Activated CD4-positive, alpha-beta T cell treated with anti-CD3 and anti-CD28 coated beads, Interleukin-2, amount 50 U/mL, for 24 hours (primary cell): ENCODE measurements at places on chromosomes 12 and 14.
A peak's percentile ranks its signal among the peaks of the same experiment; 100 is the strongest.

DNA sequence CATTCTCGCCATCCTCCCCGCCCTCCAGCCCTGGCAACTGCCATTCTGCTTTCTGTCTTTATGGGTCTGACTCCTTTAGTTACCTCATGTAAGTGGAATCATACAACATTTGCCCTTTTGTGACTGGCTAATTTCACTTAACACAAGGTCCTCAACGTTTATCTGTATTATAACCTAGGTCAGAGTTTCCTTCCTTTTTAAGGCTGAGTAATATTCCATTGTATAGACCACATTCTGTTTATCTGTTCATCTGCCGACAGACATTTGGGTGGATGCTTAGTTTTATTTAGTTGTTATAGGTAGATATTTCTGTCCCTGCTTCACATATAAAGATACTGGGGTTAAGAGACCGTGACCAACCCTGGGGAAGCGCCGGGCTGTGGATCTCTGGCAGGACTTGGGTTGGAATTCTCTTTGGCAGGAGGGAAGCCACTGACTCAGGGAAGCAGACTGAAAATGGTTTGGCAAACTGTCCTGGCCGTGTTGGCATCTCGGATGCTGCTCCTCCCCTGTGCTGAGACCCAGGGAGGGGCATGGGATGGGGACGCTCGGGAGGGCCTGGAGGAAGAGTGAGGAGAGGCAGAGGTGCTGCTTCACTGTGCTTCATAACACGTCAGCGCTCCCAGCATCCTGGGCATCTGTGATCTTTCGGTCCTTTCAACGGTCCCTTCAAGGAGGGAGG lies 38.9 kb downstream of the TEAD4 start:
- DNase-seq: no peak

GRCh38 chr12:50197297-50197727 lies 30.1 kb upstream of the CERS5 start:
- DNase-seq: no peak

DNA sequence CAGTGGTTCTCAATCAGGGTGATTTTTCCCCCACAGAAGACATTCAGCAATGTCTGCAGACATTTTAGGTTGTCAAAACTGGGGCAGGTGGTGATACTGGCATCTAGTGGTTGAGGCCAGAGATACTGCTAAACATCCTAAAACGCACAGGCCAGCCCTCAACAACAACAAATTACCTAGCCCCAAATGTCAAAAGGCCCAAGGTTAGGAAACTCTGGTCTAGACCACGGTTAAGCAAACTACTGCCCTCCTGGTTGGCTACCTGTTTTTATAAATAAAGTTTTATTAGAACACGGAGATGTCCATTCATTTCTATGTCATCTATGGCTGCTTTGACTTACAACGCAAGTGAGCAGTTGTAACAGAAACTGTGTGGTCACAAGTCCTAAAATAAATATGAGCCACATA lies 186.7 kb downstream of the EFCAB11 start:
- DNase-seq: peak; percentile 21

DNA sequence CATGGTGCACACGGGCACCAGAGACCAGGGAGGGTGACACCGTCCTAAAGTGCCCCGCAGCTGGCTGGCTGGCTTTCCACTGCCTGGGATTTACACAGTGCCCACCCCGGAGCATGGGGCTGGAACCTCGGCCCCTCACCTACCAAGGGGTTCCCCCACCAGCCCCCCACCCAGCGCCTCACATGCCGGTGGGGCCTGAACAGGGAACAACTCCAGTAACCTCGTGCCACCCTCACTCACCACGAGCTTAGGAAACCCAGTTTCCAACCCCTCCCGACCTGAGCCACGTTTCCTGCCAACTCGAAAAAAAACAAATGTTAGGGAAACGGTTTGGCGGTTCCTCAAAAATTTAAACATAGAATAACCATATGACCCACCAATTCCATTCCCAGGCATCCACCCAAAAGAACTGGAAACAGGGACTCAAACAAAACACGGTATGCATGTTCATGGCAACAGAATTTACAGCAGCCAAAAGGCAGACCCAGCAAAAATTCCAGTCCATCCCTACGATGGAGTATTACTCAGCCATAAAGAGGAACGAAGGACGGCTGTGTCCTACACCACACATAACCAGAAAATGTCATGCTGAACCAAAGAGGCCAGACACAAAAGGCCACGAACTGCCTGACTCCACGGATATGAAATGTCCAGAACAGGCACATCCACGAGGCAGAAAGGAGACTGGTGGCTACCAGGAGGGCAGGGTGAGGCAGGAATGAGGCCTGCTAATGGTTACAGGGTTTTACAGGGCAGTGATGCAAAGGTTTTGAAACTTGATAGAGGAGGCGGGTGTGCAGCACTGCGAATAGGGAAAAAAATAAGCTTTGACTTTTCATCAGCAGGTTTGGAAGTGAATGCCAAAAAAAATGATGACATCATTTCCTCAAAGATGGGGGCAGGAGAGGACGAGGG lies 68.9 kb downstream of the NCOR2 start:
- DNase-seq: no peak

DNA sequence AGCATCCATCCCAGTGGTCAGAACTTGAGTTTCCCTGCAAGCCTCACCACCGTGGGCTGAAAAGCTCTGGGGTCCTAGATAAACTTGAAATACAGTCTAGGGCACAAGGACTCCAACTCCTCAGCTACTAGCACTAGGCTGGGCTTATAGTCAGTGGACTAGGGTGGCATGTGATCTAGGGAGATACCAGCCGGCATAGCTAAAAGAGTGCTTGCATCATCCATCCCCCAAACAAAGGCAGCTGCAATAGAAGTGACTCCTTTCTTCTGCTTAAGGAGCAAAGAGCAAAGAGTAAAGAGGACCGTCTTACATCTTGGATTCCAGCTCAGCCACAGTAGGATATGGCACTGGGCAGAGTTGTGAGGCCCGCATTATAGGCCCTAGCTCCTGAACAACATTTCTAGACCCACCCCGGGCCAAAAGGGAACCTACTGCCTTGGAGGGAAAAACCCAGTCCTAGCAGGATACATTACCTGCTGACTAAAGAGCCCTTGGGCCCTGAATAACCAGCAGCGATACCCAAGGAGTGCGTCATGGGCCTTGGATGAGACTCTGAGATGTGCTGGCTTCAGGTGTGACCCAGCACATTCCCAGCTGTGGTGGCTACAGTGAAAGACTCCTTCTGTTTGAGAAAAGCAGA lies 17.9 kb upstream of the SOS2 start:
- DNase-seq: no peak

DNA sequence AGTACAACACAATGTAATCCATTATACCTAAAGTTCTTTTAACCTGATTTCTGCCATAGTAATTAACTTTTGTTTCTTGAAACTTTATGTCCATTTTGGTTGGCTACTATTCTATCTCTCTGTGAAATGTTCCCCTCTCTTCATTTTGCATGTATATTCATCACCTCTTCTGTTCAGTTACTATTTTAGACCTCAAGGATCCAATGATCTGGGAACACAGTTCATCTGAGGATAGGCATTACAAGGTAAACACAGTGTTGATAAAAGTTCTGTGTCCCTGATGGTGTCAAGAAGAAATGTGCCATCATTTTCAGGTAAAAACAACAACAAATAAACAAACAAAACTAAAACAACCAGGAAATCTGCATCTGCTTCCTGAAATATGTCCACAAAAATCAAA lies 102.2 kb upstream of the IFNG-AS1 start:
- no peak for DNase-seq

DNA sequence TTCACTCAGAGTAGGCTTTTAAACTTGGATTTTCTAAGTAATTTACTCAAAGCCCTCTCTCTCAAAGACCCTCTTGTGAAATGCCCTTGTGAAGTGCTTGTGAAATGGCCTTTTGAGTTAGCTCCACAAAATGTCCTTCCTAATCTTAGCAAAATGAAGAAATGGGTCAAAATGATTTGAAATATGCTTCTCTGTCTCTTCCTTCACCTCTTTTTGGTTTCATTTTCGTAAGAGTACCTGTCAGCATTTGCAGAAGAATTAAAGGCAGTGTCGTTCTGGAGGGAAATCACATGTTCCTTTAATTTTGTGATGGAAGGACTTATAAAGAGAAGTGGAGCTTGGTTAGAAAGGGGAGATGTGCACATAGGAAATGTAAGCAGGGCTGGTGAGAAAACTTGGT lies 93.7 kb downstream of the HMGA2 start:
- DNase-seq: no peak

GRCh38 chr14:24310265-24310645 lies 315 bp downstream of the LTB4R2 start:
- no peak for DNase-seq

DNA sequence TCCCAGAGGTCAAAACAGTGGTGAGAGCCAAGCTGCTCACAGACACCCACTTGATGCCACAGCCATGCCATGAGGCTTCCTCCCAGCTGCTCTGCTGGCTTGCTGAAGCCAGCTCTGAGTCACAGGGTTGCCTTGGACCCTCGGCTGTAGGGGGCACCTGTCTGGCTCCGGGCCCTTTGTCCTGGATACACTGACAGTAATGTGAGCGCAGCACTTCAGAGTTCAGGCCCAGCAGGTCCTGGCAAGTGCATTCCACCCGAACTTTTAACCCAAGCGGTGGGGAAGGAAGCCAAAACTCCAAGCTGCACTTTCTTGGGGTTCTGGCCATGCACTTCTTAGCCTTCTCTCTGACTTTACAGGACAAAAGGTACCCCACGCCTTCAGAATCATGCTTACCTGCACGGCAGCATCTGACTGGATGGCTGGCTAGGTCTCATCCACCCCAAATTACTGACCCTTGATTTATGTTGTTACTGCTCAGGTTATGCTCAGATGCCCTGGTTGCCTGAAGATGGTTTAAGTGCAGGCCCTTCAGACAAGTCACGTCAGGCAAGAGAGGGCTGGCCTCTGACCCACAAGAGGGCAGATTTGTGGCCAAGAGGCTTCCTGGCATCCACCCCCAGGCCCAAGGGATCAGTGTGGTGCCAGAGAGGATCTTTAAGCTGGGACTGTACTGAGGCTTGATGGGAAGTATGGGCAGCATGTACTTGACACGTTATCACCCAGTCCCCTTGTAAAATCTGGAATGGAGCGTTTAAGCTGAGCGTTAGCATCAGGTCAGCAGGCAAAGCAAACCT lies 24.8 kb downstream of the SLC25A29 start:
- DNase-seq: no peak

- DNase-seq: no peak
These were observed 269.2 kb downstream of the CCDC91 start for GRCh38 chr12:28459481-28459880.

GRCh38 chr12:132237772-132238487 lies 91.5 kb downstream of the GALNT9 start:
- no peak for DNase-seq

DNA sequence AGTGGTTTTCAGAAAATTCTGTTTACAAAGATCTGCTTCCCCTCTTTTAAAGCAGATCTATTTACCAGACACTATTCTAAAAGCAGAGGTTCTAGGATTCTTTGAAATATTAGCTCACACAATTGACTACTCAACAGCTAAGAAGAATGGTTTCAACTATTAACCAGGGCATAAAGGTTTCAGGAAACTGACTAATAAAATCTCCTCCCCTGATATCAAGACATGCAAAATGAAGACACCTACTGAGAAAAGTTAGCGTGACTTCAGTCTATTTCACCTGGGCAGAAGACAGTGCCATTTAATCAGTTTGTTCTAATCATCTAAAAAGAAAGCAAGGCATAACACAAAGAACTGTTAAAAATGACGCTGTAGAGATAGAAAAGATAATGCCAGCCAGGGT lies 22.2 kb downstream of the DAD1 start:
- no peak for DNase-seq

DNA sequence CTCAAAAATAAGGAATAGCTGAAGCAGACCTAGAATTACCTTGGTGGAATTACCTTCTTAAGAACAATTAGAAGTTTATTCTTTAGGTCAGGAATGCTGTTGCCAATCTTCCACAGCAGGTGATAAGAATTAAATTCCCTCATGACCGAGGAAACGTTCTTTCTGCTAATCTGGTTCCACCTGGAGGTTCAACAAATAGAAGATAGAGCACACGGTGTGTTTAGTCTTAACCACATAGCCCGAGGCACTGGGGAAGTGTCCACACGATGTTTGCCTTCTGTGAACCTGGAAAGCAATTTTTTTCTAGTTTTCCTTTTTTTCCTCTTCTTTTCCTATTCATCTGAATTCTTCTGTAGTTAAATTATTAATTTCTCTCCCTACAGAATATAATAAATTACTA lies 906.9 kb downstream of the NRXN3 start:
- no peak for DNase-seq

DNA sequence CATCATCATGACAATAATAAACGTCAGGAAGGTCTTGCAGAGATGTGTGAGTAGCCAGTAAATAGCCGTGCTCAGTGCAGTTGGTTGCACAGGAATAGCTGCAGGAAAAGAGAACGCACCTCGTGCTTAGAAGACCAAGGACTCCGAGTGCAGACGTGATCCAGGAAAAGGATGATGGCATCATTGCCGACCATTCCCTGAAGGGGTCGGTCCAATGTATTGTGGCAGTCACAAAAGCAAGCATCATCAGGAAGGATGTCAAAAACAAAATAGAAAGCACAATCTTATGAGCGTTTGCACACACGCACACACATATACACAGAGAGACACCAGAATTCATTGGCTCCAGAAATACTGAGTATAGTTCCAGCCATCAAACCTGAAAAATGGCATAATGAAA lies 12.8 kb downstream of the DUSP6 start:
- DNase-seq: no peak

- no peak for DNase-seq
These were observed 201.3 kb upstream of the BCL2L14 start for GRCh38 chr12:11869406-11869805.

GRCh38 chr12:131530422-131530821 lies 180.5 kb upstream of the SFSWAP start:
- no peak for DNase-seq

GRCh38 chr14:58866391-58866790 lies 228.6 kb downstream of the DACT1 start:
- DNase-seq: no peak

GRCh38 chr12:125351788-125352187 lies 286.6 kb downstream of the AACS start:
- no peak for DNase-seq

GRCh38 chr14:37147310-37147880 lies 25.0 kb downstream of the SLC25A21 start:
- no peak for DNase-seq
